ENCODE measurements at places on chromosomes 5 and 9.

DNA sequence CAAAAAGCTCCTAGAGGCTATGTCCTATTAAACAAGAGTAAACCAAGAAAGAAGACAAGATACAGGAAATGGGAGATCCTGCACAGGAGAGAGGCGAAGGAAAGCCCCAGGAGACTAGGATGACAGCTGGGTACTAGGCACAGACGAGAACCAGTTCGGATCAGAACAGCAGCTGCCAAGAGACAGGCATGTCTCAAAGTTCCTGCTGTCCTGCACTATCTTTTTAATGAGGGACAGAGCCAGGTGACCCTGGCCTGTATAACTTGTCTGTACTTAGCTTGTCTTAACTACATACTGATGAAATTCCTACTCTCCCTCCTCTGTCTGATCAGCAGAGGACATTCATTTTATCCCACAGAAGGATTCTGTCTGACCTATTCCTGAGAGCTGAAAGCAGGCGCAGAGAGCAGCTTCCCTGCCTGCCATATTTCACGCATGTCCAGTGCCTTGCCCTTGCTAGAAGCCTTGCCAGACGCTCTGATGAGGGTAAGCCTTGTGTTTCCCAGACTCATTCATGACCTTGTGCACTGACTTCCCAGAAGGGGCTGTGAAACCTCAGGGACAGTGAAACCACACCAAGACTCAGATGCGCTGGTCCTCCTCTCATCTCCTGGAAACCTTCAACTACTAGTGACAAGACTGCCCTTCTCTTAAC is 24.7 kb downstream of the TSC1 start:
- H3K4me1 ChIP-seq = no peaks in the 10 kb centered on the region
- no peak for DNase-seq
- H3K27ac ChIP-seq = no peak overlapping the region
- H3K27me3 ChIP-seq = no peaks in the 10 kb centered on the region
- H3K4me3 ChIP-seq = no peak overlapping the region

- no peaks in the 10 kb centered on the region for H3K36me3 ChIP-seq
- no peak overlapping the region for H3K27ac ChIP-seq
- H3K4me3 ChIP-seq = no peak overlapping the region
- no peaks in the 10 kb centered on the region for H3K4me1 ChIP-seq
Measured at GRCh38 chr5:102603670-102604069, 104.9 kb upstream of the SLCO6A1 start.

GRCh38 chr5:168030912-168031311 is 260.5 kb upstream of the WWC1 start:
- no peak for DNase-seq
- peaks cover 53% of the 10 kb centered on the region for H3K27me3 ChIP-seq
- no peaks in the 10 kb centered on the region for H3K4me1 ChIP-seq
- H3K27ac ChIP-seq = no peak overlapping the region
- H3K36me3 ChIP-seq = no peaks in the 10 kb centered on the region
- no peak overlapping the region for H3K4me3 ChIP-seq

DNA sequence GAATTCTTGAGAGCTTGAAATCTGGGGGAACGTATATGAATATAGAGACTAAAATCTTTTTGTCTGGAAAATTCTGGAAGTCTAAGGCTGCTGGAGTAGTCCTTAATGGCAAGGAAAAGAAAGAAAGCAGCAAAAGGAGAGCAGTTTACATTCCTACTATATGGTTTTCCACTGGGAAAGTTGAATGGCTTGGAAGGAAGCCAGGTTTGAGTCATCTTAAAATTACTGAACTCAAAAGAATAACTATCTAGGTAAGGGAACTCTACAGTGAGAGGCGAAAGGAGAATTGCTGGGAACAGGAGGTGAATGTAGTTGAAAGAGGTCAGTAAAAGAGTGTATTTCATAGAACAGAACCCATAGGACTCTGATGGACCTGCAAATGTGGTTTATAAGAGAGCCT is 258.1 kb upstream of the EDIL3 start:
- no peak overlapping the region for H3K27ac ChIP-seq
- H3K4me3 ChIP-seq = no peak overlapping the region
- no peak for DNase-seq
- H3K4me1 ChIP-seq = no peaks in the 10 kb centered on the region

GRCh38 chr9:69965416-69966145 is 78.1 kb upstream of the MAMDC2 start:
- peaks cover 19% of the 10 kb centered on the region for H3K4me1 ChIP-seq
- no peak for DNase-seq
- H3K27ac ChIP-seq = no peak overlapping the region
- no peak overlapping the region for H3K4me3 ChIP-seq

GRCh38 chr9:21591221-21592062 is 109.3 kb upstream of the IFNE start:
- H3K4me1 ChIP-seq = peaks cover 32% of the 10 kb centered on the region
- H3K27me3 ChIP-seq = no peaks in the 10 kb centered on the region
- no peaks in the 10 kb centered on the region for H3K36me3 ChIP-seq
- H3K4me3 ChIP-seq = peak overlapping the region; percentile 50
- peak overlapping the region; percentile 98 for H3K27ac ChIP-seq

DNA sequence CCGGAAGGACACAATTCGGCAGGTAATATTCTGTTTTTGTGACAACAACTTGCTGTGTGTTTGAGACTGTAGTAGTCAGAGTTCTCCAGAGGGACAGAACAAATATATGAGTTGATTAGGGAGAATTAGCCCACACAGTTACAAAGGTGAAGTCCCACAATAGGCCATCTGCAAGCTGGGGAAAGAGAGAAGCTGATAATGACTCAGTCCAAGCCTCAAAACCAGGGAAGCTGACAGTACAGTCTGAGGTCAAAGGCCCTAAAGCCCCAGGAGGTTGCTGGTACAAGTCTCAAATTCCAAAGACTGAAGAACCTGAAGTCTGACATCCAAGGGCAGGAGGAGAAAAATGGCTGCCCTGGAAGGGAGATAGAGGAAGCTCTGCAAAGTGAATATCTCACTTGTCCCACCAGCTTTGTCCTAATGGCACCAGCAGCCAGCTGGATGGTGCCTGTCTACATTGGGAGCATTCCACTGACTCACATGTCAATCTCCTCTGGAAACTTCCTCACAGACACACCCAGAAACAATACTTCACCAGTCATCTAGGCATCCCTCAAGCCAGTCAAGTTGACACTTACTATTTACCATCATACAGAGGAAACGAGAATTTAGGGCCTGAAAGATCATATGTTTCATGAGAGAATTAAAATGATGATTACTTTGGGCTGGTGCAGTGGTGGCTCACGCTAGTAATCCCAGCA is 36.3 kb upstream of the CTXN3 start:
- no peak overlapping the region for H3K27ac ChIP-seq
- no peaks in the 10 kb centered on the region for H3K36me3 ChIP-seq
- no peaks in the 10 kb centered on the region for H3K27me3 ChIP-seq
- no peaks in the 10 kb centered on the region for H3K4me1 ChIP-seq
- H3K4me3 ChIP-seq = no peak overlapping the region
- no peak for DNase-seq

DNA sequence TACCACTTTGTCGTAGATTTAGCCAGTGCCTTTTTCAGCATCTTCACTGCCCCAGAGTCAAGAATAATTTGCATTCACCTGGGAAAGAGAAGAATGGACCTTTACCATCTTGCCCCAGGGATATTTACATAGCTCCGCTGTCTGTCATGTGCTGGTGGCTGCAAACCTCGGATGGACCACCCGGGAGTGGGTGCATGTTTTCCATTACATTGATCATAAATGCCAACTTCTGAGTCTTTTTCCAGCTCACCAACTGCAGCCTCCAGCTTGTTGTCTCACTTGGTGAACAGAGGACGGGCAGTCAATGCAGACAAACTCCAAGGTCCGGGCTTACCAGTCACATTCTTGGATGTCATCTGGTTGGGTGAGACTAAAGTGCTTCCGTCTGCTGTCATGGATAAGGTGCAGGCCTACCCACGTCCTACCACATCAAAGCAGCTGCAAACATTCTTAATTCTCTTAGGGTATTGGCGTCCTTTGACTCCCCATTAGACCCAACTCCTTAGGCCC is 155.8 kb upstream of the APC start:
- no peak overlapping the region for H3K27ac ChIP-seq
- H3K4me1 ChIP-seq = no peaks in the 10 kb centered on the region
- no peaks in the 10 kb centered on the region for H3K27me3 ChIP-seq
- no peaks in the 10 kb centered on the region for H3K36me3 ChIP-seq
- H3K4me3 ChIP-seq = no peak overlapping the region
- DNase-seq = no peak

- H3K36me3 ChIP-seq = no peaks in the 10 kb centered on the region
- peaks cover 40% of the 10 kb centered on the region for H3K27me3 ChIP-seq
- no peaks in the 10 kb centered on the region for H3K4me1 ChIP-seq
- DNase-seq = no peak
- no peak overlapping the region for H3K27ac ChIP-seq
Measured at GRCh38 chr5:54997081-54997480, 11.7 kb upstream of the ESM1 start.

GRCh38 chr9:91700475-91700874 is 249.6 kb downstream of the ROR2 start:
- H3K4me1 ChIP-seq = no peaks in the 10 kb centered on the region
- no peaks in the 10 kb centered on the region for H3K27me3 ChIP-seq

DNA sequence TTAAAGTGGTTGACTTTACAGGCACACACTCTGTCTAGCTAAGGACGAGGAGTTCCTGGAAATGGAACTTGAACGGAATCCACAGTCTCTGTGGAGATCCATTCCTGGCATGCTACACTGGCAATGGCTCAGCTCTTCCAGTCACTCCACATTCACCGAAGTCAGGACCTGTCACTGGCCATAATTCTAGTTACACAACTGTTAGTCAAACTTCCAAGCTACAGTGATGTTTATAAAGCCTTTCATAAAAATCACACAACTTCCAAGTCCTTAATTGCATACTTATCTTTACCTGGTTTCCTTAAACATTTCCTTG is 15.7 kb downstream of the CDC14B start:
- no peaks in the 10 kb centered on the region for H3K27me3 ChIP-seq
- H3K4me3 ChIP-seq = no peak overlapping the region
- no peaks in the 10 kb centered on the region for H3K4me1 ChIP-seq
- H3K36me3 ChIP-seq = no peaks in the 10 kb centered on the region

DNA sequence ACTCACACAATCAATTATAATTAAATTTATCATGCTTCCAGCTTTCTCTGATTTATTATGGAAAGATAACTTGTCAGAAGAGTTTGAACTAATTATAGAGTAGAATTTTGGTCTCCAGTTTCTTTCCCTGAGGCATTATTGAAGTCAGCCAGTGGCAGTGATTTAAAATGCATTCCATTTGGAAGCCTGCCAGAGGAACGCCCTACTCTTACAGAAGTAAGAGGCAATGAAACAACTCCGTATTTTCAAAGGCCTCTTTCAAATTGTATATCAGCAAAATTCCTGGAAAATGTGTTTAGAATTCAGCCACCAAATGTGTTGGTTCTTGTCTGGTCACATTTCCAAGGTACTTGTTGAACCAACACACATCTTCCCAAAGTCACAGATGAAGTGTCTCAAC is 640.9 kb downstream of the SEMA5A start:
- H3K27me3 ChIP-seq = no peaks in the 10 kb centered on the region
- no peaks in the 10 kb centered on the region for H3K36me3 ChIP-seq

- H3K4me1 ChIP-seq = peaks cover 6% of the 10 kb centered on the region
- H3K4me3 ChIP-seq = no peak overlapping the region
- peaks cover 4% of the 10 kb centered on the region for H3K27me3 ChIP-seq
- H3K27ac ChIP-seq = no peak overlapping the region
- DNase-seq = peak; percentile 28
Measured at GRCh38 chr9:136769710-136770191, 5.4 kb upstream of the LCN15 start.

- H3K36me3 ChIP-seq = no peaks in the 10 kb centered on the region
- no peak overlapping the region for H3K27ac ChIP-seq
- H3K4me3 ChIP-seq = no peak overlapping the region
- no peaks in the 10 kb centered on the region for H3K27me3 ChIP-seq
- peaks cover 10% of the 10 kb centered on the region for H3K4me1 ChIP-seq
- DNase-seq = no peak
Measured at GRCh38 chr5:154679501-154679900, 75.7 kb upstream of the LARP1 start.

- no peaks in the 10 kb centered on the region for H3K36me3 ChIP-seq
- H3K27me3 ChIP-seq = no peaks in the 10 kb centered on the region
- no peak overlapping the region for H3K27ac ChIP-seq
- no peak overlapping the region for H3K4me3 ChIP-seq
Measured at GRCh38 chr5:144141585-144141984, 28.9 kb downstream of the YIPF5 start.

DNA sequence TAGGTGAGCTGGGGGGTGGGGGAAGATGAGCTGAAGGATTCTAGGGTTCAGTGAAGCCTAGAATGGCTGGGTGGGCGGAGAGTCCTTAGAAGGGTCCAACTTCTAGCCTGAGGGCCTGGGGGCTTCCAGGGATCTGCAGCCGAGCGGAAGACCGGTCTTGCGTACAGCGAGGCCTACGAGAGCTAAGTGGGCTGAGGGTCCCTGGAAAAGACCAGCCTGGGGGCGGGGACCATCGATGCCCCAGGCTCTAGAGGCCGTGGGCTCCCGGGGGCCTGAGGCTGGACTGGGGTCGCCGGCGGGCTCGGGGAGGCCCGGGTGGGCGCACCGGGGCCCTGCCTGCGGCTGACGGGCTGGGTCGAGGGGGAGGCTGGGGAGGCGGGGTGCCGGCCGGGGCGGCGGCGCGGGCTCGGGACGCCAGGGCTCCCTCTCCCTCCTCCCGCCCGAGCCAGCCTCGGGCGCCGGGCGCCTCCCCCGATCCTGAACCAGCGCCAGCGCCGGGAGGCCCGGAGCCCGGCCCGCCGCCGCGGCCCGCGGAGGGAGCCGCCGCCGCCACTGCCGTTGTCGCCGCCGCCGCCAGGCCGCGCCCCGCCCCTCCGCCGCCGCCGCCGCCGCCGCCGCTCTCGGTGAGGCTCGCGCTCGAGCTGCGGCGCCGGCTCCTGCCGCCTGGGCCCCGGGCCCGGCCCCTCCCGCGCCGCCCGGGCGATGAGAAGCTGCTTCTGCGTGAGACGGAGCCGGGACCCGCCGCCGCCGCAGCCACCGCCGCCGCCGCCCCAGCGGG is at the start of gene MVB12B:
MVB12B (plus strand) TSS at position 602 of the 778 bp plus-strand sequence; CDS start at position 703, 101 bp downstream.
- DNase-seq = peak; percentile 49
- H3K4me1 ChIP-seq = no peaks in the 10 kb centered on the region
- peak within 1 kb of the TSS; percentile 52 for H3K4me3 ChIP-seq
- no peak within 1 kb of the TSS for H3K27ac ChIP-seq
- no peaks in the 10 kb centered on the region for H3K36me3 ChIP-seq

DNA sequence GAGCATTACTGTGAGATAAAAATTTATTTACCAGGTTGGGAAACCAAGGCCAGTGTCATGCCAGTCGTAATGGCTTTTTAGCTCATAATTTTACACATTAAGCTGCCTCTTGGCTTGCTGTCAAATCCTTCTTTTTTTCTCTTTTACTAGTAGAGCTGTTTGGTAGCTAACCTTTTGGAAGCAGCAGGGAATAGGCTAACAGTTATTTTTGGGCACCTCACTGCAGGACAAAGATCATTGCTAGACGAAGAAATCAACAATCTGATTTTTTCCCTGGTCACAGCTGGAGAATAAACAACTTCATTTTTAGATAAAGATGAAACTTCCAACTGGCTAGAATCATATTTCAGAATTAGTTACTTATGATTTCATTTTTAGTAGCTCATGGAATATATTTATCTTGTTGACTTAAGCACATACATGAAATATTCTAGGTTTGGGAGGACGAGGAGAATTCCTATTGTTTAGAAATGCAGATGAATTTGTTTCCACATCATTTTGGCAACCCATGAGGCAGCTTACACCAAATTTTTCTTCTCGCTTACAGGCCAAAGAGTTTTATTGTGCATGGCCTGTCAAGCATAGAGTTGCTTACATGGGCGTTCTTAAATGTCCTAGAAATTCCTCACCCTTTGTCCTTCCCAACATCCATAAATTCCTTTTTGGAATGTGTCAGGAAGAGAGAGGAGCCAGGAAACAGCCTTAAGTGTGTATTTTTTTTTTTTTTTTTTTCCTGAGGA is 19.6 kb downstream of the TNC start:
- H3K4me1 ChIP-seq = no peaks in the 10 kb centered on the region
- H3K27me3 ChIP-seq = no peaks in the 10 kb centered on the region
- DNase-seq = no peak
- H3K4me3 ChIP-seq = no peak overlapping the region

Measured in PC-9 (cell line).